ENCODE measurements at places on chromosomes 6 and 20.

- no peak for DNase-seq
These were observed 624.1 kb downstream of the PKHD1 start for GRCh38 chr6:51463321-51463720.

DNA sequence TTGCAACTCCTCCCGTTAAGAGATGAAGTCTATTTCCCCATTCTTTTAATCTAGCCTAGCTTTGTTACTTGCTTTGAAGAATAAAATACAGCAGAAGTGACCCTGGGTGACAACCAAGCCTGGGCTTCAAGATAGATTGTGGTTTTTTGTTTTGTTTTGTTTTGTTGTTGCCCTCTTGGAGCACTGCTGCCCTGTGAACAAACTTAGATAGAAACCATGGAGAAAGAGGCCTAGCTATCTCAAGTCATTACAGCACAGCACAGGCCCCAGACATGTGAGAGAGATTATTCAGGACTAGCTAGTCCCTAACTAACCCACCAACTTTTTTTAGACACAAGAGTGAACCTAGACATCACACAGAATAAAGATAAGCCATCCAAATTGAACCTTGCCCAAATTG, 475.2 kb downstream of the EPHA7 start:
- no peak for DNase-seq

DNA sequence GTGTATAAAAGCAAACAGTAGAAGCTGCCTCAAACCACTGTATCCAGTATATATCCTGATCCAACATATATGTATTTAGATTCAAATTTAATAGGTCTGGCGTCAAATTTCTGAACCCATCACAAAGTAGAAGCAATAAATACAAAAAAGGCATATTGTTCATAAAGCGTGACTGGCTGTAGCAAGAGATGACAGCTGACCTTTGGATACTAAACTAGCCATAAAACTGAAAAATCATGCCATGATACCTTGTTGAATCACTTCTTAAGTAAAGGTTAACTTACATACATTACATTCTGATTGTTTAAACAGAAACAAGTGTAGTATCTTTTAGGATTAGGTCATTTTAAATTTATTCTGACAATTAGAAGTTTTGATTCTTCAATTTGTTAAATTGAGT, 372.0 kb upstream of the FLRT3 start:
- no peak for DNase-seq

DNA sequence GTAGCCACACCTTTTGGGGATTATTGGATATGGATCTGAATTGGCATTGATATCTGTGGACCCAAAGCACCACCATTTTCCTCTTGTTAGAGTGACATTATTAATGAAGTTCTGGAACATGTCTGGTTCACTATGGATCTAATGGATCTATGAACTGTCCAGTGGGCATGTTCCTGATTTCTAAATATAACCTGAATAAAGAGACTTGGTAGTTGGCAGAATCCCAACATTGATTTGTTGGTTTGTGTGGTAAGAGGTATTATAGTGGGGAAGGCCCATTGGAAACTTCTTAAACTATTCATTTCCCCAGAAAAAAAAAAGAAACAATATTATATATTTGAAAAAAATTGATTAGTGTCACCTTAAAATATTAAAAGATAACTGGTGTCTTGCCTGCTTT, 312.6 kb downstream of the HTR1B start:
- DNase-seq, result no peak

DNA sequence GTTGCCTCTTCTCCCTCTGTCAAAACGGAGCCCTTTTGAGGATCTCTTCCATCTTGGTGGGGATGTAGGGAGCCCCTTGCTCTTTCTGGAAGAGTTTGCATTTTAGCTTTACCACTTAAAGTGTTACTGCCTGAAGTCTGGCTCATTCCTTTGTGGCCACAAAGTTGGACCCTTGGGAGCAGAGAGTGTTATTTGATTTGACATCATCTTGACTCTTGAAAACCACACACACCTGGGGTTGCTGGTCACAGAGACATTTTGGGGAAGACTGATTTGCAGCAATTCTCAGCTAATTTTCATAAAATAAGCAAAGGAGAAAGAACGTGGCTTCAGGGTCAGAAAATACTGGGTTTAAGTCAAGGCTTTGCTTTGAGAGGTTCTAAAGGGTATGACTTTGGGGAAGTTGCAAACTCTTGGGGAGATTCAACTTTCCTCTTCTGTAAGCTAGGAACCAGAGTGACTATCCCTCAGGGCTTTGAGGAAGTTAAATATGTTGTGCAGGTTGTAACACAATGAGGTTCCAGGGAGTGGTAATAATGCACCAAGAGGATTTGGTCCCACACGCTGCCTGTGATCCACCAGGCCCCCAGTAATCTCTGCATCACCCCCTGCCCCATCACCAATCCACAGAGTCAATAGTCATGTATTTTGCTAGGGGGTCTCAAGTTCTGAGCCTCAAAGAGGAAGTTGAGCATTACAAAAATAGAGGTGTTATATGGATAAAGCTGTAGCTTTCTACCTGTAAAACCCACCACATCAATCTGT, 141.6 kb upstream of the SLC24A3 start:
- DNase-seq, result no peak

GRCh38 chr6:166862287-166862977, 93.9 kb downstream of the RNASET2 start:
- no peak for DNase-seq

- DNase-seq, result no peak
These were observed 10.7 kb upstream of the RFX6 start for GRCh38 chr6:116866281-116866871.

DNA sequence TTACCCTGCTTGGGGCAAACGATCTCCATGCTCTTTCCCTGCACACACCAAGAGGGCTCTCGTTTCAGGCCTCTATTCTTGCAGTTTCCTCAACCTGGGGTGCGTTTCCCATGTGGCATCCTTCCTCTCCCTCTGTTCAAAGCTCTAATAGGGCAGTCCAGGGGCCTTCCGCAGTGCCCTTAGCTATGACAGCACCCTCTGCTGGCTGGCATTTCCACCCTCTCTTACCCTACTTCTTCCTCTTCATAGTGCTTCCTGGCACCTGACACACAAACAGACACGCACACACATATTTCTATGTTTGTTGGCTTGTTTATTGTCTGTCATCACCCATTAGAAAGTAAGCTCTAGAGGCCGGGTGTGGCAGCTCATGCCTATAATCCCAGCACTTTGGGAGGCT, 294.0 kb downstream of the CLIC5 start:
- DNase-seq, result no peak

GRCh38 chr6:168555618-168556273, 114.8 kb downstream of the SMOC2 start:
- DNase-seq, result no peak
